ENCODE measurements at places on chromosomes 1 and 21.

- no peak for DNase-seq
Measured at GRCh38 chr21:42179316-42179715, 39.6 kb upstream of the ABCG1 start.

- no peak for DNase-seq
Measured at GRCh38 chr1:22314706-22315105, 136.9 kb upstream of the ZBTB40 start.

DNA sequence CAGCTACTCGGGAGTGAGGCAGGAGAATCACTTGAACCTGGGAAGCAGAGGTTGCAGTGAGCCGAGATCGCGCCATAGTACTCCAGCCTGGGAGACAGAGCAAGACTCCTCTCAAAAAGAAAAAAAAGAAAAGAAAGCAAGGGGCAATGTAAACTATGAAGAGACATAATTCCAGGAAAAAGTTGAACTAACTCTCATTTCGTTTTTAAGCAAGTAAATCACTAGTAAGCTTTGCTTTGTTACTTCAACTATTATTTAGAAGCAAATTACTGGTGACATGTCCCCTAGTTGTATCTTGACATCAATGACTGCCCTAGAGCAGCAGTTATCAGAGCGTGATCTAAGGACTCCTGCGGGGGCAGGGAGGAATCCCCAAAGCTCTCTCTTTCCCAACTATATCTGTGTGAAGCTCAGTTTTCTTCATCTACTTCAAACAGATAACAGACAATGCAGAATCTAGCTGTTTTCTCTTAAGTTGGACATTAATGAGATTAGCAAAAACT is 18.7 kb downstream of the CLSTN1 start:
- no peak for DNase-seq

DNA sequence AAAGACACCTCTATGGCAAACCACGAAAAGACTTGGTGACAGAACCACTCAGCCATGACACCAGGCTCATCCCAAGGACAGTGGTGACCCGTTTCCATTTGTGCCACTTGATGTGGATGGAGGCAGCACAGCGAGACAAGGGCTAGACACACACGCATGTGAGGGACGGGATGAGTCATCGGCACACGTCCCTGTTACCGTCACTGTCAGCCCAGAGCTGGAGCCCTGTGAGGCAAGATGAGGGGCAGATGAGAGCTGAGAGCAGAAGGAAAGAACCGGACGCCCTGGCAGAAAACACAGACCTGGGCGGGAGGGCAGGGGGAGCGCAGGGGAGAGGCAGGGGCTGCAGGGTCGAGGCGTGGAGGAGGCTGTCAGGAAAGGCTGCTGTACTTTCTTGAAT is 57.8 kb downstream of the SIK1 start:
- no peak for DNase-seq

All from activated CD4-positive, alpha-beta T cell treated with anti-CD3 and anti-CD28 coated beads, Interleukin-2, amount 50 U/mL, for 48 hours (primary cell).